Activated naive CD4-positive, alpha-beta T cell treated with anti-CD3 and anti-CD28 coated beads, Interleukin-2, amount 50 U/mL, for 72 hours (primary cell): ENCODE measurements at places on chromosomes 3 and 15.
A peak's percentile ranks its signal among the peaks of the same experiment; 100 is the strongest.

DNA sequence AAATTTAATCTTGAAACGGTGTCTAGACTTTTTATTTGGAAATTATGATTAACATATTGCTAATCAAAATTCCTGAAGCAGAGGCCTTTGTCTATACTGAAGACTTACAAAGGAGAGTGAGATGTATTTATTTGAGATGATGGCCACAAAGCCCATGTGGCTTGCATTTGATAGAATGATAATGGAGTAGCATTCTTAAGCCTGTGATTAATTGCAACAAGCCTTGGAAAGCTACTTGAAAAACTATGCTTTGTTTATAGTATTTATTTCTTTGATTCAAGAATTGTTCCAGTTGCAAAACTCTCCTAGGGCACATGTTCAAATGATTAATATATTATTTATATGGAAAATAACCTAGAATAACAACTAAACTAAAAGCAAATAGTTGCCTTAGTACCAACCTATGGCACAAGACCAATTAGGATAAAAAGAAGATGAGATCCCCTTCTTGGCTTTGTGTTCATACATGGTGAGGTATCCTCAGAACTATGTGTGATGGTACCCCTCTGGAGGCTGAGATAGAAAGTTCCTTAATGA is 244.1 kb upstream of the TBL1XR1 start:
- DNase-seq = no peak

GRCh38 chr3:170196833-170197232 is 15.3 kb upstream of the PHC3 start:
- DNase-seq = no peak

DNA sequence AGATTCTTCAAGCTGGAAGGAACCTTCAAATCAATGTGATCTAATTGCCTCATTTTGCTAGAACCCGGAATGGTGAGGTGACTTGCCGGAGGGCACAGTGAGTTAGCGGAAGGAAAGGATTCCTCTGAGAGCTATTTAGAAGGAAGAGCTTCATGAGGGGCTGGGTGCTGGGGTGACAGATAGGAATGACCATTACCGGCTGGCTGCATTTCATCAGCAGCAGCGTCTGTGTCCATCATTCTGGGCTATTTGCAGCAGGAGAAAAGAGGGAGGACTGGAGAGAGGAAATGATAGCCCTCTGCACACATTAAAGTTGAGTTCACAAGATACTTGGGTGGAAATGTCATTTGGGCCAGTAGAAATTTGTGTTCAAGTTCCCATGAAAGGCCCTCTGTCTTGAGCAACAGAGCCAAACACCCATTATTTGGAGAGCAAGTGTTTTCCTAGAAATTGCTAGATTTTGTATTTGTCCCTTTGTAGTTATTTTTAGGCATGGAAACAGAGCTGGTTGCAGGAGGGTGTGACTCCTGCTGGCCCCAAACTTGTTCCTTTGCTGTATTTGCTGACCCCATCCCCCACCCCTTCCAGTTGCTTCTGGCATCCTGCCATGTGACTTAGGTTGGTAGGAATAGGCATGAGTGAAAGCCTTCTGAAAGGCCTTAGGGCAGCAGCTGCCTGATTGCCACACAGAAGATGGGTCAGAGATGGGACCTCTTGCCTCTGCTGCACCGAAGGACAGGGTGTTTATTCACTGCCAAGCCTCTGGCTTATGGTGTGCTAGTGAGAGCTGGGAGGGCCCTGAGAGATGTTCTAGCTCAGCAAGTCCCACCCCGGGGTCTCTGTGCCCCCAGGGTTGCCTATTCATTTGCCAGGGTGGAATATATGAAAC is 87.5 kb upstream of the PLXNA1 start:
- DNase-seq = no peak

DNA sequence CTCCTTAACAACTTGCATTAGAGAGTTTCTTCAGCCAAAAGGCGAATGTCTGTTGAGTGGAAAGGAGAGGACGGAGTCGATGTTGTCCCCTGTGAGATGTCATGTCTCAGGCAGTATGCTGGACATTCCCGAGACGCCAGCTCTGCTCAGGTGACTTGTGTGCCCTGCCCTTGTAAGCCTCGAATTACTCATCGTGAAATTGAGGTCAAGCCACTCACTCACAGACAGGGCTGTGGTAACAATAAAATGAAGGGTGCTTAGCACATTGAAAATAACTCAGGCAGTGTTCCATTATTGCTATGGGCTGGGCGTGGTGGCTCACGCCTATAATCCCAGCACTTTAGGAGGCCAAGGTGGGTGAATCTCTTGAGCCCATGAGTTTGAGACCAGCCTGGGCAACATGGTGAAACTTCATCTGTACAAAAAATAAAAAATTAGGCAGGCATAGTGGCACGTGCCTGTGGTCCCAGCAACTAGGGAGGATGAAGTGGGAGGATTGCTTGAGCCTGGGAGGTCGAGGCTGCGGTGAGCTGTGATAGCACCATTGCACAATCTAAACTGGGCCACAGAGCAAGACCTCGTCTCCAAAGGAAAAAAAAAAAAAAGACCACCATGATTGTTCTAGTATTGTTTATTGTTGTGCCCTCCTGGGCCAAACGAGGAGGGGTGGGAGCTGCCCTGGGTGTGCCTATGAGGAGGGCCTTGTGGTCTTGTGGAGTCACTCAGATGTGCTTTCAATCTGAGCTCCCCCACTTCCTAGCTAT is 214.4 kb downstream of the THSD4 start:
- no peak for DNase-seq

DNA sequence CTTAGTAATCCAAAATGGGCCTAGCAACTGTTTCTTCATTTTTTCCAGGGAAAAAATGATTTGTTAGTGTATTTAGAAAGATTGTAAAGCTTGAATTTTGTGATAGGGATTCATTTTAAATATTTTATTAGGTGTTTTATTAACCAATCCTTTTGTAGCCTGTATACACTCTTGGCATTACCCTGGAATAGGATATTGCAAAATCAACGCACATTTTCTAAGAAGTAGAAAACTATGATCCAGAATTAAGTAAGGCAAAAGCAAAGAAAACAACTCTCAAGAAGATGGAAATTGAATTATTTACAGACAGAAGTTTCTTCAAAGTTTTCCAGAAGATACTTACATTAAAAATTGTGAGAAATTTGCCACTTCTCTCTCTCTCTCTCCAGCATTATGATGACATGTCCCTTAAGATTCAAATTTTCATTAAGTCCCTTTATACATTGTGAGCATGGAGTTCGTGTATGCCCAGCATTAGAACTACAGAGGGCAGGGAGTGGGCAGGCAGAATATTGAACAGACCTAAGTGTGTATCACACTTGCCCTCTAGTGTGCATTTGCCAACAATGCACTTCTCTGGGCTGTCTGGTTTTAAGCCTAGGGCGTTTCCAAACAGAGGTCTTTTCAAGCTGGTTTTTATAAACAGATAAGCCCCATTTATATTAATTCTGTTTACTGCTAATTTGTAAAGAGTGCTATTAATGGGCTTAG is 28.5 kb upstream of the CMSS1 start:
- DNase-seq = no peak

- DNase-seq = peak; percentile 51
These were observed 51.8 kb downstream of the RGMA start for GRCh38 chr15:93036951-93037819.

GRCh38 chr3:175184392-175184791 is 325.3 kb downstream of the NAALADL2 start:
- no peak for DNase-seq

DNA sequence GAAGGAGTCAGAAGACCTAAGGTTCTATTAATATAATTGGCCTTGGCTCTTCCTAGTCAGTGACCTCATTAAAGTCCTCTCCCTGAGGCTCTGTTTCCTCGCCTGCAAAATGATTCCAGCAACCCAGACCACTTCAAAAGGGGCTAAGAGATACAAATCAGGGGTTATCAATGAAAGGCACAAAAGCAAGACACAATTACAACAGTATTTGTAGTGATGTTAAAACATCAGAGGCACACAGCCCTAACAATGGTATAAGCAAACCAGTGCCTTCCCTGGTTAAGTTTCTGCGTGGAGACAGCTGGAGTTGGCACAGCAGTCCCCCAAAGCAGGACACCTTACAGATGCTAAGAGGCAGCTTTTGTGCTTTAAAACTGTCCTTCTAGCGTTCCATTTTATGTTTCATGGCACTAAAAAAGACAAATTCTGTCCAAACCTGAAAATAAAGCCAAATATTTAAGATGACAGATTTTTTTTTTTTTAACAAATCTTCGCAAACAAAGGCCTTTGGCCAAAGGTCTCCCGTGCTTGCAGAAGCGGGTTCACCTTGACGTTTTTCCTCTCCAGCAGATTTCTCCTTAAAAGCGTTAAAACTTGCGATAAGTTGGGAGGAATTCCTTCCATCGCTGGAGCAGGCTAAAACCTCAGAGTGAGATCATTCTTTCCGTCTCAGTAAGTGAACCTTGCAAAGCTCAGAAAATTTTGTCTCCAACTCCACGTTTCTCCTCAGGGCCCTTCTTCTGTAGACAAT is 999 bp downstream of the ZNF280D start:
- DNase-seq = peak; percentile 4

DNA sequence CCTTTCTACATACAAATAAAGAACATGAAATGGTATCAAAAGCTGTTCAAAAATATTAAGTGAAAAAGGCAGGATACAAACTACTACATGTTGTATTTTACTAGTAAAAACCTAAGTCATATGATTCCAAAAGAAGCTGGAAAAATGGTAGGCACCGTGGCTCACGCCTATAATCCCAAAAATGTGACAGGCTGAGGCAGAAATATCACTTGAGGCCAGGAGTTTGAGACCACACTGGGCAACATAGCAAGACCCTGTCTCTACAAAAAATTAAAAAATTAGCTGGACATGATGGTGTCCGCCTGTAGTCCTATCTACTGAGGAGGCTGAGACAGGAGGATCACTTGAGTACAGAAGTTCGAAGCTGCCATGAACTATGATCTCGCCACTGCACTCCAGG is 1.7 kb downstream of the EMC7 start:
- no peak for DNase-seq

- DNase-seq = no peak
These were observed 67.1 kb upstream of the USP50 start for GRCh38 chr15:50613600-50613999.

- DNase-seq = no peak
These were observed 175.4 kb downstream of the ANXA2 start for GRCh38 chr15:60222404-60222803.

DNA sequence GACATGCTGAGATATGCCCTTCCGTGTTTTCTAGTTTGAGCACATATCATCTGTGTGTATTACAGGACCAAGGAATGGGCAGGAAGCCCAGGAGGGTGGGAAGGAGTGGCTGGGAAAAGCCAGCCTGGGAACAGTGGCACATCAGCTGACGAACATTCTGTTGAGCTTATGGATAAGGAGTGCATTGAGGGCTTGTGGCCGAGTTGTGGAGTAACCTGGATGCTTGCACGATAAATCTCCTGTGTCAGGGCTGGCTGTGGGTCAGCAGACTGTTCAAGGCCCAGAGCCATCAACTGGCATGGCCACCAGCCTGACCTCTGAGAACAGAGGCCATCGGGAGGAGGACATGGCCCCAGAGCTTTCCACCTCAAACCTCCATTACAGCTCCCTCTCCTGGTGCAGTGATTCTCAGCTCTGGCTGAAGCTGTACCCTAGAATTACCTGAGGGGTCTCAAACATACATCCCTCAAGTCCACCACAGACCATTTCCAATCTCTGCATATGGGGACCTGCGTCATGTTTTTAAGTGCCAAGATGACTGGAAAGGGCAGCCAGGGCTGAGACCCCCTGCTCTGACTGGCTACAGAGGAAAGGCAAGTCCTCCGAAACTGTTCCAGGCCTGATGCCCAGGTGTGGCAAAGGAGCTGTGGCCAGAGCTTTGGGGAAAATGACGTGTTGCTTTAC is 4.8 kb upstream of the VILL start:
- DNase-seq = no peak

DNA sequence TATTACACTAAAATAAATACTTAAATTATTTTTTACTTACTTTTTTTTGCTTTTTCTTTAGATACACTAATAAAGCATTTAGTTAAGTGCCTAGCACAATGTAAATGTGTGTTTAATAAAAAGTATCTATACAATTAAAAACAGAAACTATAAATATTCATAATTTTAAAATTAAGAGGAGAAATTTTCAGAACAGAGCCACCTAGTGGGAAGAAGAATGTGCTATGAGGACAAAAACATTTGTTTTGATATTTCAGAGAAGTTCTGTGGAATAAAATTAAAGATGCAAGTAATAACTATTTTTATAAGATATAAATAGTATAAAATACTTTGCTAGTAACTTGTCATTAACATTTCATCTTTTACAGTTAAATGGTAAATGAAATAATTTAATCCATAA is 33.6 kb upstream of the PLSCR5 start:
- no peak for DNase-seq

- DNase-seq = no peak
These were observed 17.9 kb downstream of the APH1B start for GRCh38 chr15:63295341-63295740.

DNA sequence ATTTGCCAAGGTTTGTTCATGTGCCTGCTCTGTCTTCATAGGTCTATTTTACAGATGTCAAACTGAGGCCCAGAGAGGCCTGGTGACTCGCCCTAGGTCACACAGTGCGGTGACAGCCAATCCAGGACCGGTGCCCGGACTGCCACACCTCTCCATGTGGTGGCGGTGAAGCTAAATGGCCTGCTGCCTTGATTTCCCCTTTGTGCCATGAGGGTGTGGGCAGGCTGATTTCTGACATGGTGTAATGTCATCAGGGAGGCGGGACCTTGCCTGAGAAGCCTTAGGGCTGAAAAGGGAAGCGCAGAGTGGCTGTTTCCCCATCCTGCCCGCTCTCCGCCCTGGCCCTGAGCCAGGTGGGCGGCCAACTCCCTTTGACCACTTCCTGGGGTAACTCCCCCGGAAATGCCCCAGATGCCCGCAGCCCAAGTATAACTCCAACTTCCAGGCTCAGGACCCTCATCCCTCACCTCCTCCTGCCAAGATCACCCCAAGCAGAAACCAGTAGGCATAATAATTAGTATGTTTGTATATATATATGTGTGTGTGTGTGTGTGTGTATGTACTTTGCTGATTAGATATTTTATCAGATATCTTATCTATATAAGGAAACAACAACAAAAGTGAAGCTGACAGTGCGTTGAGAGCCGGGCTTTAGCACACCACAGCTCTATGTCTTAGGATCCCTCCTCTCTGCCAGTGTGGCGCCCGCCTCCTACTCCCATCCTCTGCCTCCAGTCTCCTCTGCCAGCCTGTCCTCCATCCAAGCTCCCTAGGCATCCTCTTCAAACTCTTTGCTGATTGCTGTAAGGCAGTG is 63.9 kb downstream of the IQSEC1 start:
- DNase-seq = peak; percentile 82

DNA sequence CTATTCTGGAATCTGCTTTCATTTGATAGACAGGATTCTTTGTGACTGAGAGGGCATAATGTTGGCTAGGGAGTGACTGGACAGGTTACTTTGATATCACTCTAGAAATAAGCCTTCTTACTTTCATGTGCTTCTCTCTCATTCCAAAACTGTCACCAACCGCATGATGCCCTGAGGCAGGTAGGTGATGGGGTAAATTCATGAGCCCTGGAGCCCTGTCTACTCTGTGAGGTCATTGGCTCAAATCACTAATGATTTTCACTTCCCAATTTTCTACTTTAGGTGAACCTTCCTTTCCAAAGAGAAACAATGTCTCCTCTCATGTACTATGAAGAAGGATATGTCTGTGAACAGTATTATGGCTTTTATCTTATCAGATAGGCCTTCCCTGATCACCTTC is 596.7 kb downstream of the TUSC7 start:
- DNase-seq = no peak

- no peak for DNase-seq
These were observed 231.2 kb downstream of the NEK10 start for GRCh38 chr3:27138005-27138404.

GRCh38 chr3:102480139-102480538 is 45.3 kb downstream of the ZPLD1 start:
- DNase-seq = no peak
